ENCODE measurements at places on chromosomes 6 and 20.

- DNase-seq = no peak
Observed at GRCh38 chr20:19786311-19786710, 28.3 kb downstream of the RIN2 start.

GRCh38 chr20:57415771-57416170, 24.6 kb downstream of the RBM38 start:
- no peak for DNase-seq

DNA sequence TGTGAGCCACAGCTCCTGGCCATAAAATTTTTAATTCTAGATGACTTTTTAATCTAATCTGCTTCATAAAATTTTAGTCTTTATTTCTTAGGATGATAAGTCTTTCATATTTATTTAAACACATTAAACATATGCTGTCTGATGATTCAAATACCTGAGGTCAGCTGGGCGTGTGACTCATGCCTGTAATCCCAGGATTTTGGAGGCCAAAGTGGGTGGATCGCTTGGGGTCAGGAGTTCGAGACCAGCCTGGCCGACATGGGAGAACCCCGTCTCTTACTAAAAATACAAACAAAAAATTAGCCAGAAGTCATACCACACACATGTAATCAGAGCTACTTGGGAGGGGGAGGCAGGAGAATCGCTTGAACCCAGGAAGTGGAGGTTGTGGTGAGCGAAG, 53.1 kb downstream of the RBM24 start:
- DNase-seq = no peak

DNA sequence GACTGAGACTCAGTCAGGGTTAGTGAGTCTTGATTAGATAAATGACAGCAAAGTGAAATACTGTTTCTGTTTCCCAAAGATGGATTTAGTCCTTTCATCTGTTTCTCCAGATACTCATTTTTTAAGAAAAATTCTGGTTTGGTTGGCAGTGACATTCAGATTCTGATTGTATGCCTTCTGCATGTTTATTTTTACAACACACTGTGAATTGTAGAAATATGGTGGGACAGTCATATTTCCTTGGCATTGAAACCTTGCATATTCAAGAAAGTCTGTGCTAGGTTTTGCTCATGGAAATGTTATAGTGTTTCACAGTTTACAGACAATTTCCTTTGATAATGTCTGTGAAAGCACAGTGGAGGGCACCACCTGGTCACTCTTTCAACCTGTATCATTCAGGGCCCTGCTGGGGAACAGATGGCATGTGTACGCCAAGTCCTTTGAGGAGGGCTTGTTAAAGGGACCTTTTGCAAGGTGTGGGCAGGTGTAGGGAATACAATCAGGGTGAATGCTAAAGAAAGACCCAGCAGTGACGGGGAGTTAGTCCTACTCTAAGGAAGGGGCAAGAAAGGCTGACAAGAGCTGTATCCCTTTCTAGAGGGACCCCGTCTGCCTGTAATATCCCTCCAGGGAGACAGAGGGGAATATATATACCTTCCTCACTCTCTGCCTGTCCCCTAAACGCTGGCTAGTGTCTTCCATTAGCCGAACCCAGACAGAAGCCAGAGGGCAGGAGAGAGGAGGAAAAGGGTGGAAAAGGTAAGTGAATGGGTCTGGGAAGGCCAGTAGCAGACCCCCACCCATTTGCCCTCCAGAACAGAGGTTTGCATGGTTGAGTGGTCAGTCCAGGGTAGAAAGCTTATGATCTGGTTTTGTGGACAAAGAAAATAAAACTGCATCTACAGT, 10.2 kb downstream of the PLCB4 start:
- DNase-seq = no peak

DNA sequence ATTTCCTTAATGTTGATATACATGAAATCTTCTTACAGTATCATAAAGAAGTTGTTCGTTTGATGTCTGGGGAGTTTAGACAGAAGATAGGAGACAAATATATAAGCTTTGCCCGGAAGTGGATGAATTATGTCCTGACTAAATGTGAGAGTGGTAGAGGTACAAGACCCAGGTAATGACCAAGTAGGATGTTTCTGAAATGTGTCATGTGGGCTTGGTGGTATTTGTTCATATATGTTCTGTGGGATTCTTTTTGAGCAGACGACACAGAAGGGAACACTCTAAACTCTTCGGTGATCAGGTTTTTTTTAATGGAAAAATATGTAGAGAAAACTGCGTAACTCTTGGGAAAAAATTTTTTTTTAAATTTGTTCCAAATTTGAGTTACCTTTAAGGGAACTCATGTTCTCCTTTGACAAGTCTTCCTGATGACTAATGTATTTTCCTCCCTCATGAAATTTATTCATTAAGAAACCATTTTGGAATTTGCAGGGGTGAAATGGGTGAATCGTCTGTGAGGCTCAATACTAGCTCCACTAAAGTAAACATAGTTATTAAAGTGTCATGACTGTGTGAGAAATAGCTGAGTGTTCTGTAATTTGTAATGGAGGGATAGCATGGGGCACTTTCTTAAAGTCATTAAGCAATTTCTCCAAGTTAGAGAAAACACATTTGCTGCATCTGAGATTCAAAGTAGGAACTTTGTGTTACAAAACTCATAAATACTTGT, 100.6 kb downstream of the MAP3K4 start:
- no peak for DNase-seq

DNA sequence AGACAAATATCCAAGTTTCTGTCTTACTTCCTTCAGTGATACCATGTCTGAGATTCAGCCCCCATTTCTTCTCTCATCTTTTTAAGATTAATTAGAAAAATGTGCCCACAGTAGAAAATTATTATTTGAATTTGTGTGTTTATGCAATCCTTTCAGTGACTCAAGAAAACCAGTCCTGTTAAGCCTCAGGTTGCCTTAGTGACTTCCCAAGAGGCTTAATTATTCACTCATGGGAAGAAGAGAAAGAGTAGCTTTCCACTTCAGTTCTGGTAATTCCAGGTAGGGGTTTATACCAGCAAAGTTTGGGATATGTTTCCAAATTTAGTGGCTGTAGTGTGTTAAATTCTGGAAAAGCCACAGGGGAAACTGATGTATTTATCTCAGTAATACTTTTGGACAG, 149.1 kb downstream of the RIMS1 start:
- no peak for DNase-seq

DNA sequence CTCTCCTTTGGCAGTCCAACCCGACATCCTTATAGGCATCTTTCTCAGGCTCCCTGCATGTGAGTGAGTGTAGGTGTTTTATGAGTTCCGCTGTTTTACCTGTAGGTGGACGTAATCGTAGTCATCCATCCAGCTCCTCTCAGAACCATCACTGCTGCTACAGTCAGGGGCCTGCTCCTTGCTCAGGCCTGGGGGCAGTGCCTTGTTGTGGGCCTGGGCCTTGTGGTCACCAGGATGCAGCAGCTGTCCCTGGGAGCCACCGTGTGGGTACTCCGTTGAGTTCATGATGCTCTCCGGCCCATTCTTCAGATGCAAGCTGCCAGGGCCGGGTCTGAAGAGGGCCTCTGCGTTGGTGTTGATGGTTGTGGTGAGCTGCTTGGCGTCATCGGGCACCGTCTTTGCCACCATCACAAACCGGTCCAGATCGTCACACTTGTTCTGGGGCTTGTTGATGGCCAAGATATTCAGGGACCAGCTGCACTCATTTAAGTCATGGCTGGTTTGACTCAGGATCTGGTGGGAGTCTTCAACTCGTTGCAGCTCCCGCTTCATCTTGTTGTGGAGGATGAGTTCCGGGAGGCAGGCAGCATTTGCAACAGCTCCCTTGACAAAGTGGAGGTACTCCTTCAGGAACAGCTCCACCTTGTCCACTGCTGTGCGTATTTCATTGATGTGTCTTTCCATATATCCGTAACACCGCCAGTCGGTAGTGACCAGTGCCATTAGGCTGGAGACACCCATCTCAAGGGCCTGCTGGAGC, 42.4 kb downstream of the NEDD9 start:
- no peak for DNase-seq

GRCh38 chr6:160781298-160781697, 79.3 kb downstream of the PLG start:
- no peak for DNase-seq

GRCh38 chr6:43770372-43771209, 580 bp downstream of the VEGFA start:
- DNase-seq = peak; percentile 51

GRCh38 chr6:28863604-28864325, 60.0 kb downstream of the TRIM27 start:
- peak; percentile 88 for DNase-seq

DNA sequence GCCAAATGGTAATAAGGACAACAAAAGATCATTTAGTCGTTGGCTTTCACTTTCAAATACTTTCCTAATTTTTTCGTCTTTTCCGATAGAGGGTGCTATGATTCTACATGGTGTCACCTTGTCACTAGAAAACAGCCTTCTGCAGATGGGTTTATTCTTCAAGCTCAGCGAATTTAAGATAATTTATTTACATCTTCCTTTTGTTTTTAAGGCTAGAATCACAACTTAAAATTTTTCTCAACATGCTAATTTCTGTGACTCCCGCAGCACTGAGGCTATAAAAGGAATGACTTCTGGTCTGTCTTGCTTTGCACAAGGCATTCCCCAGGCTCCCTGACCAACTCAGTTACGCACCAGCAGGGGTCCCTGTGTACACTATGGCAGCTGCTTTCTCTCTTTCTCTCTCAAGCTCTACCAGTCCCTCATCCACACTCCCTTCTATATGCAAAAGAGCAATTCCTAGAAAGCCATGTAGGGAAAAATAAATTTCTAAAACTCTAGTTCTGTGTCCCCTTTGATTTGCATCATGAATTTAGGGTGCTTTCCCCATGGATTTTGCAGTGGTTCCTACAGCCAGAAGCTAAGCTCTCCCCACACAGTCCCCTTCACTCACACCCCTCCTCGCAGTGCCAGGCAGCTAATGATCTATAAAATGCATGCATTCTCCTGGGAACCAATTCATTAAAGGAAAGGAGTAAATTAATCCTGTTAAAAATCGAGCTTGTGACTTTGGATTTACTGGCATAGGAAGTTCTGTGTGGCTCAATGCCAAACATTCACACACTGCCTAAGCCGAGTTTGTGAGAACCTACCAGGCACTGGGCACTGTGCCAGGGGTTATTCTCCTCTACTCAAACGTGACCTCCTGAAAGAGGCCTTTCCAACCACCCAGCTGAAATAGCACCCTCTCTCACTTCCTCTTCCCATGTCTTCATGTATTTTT, 74.5 kb downstream of the DCDC2 start:
- peak; percentile 48 for DNase-seq

DNA sequence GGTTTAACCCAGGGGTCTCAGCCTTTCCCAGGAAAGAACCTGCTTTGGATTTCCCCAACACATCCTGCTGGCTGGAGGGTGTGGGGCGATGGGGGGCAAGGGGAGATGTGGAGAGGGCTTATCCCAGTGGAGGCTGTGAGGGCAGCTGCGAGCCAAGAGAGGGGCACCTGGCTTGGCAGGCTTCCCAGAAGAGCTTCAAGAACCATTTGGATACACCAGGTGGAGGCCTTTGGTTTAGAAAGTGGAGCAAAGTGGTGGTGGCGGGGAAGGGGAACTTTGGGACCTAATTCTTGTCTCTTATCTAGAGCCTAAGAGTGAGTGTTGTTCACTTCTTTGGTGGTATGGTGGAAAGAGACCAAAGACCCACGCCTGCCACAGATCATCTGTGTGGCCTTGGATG, 12.4 kb downstream of the CD40 start:
- DNase-seq = no peak

DNA sequence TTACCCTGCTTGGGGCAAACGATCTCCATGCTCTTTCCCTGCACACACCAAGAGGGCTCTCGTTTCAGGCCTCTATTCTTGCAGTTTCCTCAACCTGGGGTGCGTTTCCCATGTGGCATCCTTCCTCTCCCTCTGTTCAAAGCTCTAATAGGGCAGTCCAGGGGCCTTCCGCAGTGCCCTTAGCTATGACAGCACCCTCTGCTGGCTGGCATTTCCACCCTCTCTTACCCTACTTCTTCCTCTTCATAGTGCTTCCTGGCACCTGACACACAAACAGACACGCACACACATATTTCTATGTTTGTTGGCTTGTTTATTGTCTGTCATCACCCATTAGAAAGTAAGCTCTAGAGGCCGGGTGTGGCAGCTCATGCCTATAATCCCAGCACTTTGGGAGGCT, 294.0 kb downstream of the CLIC5 start:
- no peak for DNase-seq

- DNase-seq = no peak
Observed at GRCh38 chr6:4036581-4036980, 42.4 kb downstream of the FAM217A start.

- DNase-seq = no peak
Observed at GRCh38 chr6:158801655-158802294, 17.4 kb downstream of the EZR start.

DNA sequence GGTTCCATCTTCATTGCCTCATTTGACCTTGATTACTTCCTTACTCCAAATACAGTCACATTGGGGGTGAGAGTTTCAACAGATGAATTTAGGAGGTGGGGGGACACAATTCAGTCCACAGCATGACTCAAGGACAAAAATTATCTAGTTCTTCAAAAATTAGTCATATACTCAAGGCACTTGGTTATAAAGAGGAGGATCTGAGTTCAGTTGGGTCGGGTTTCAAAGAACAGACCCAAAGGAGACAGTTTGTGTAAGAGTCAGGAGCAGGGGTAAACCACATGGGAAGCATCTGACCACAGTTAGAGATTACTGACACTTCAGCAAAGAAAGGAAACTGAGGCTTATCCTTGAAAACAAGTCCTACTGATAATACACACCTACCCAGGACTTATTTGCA, 138.0 kb downstream of the TBC1D7 start:
- DNase-seq = no peak

DNA sequence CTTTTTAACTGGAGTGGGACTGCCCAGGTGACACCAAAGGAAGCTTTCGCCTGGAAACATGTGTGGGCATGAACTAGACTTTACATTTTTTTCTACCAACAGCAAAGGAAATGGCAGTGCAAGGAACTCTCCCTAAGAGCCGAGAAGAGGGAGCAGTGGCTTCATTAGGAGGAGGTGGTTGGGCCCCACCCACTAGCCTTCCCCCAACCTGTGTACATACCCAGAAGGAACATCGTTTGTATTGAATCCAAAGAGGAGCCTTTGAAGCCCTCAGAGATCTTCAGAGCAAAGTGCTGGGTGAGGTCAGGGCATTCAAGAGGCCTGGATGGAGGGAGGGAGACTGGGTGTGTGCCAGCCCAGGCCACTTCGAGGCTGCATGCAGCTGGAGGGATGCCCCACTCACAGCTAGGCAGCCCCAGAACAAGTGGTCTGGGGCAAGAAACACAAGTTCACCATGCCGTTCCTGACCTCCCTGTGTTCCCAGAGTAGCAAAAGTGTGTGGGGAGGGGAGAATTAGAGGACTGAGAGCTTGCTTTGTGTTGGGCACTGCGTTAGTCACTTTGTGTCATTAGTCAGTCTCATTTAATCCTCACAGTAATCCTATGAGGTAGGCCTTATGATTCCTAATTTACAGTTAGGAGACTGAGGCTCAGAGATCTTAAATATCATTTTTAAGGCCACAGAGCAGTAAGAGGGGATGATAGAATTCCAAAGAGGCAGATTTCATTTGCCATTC, 191.6 kb upstream of the SUPT3H start:
- DNase-seq = no peak

Data from activated CD4-positive, alpha-beta T cell treated with anti-CD3 and anti-CD28 coated beads, Interleukin-2, amount 50 U/mL, for 48 hours (primary cell).